Endothelial cell (in vitro differentiated cells): ENCODE measurements at places on chromosomes 6 and 20.

DNA sequence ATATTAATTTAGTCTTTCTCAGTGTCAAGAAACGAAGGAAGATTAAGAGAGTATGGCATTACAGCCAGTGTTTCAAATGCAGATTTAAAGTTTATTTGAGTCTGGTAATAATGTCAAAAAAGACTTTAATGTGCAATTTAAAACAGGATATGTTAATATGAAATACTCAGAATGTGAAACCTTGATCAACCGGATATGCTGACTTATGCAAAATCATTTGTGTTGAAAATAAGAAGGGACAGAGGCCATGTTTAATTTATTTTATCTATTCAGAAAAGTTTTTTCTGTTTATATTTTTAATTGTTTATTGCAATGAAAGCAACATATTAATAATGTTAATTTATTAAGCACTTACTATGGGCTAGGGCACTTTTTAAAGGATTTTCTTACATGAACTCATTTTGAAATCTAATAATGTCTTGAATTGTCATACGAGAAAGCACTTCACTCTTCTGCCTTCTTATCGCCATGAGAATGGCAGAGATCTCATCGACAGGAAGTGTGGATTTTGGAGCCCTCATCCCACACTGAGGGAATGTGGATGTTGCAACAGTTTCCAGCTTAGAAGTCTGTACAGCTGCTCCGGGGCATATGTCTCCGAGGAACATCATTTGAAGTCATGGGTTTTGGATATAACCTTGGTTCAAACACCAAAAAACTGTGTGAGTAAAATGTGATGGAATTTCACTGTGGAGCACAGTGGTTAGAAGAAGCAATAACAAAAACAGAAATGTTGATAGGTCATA, 1410.4 kb downstream of the EPHA7 start:
- no peak for DNase-seq

- no peak for DNase-seq
Observed at GRCh38 chr6:35483062-35483461, 13.8 kb downstream of the TEAD3 start.

DNA sequence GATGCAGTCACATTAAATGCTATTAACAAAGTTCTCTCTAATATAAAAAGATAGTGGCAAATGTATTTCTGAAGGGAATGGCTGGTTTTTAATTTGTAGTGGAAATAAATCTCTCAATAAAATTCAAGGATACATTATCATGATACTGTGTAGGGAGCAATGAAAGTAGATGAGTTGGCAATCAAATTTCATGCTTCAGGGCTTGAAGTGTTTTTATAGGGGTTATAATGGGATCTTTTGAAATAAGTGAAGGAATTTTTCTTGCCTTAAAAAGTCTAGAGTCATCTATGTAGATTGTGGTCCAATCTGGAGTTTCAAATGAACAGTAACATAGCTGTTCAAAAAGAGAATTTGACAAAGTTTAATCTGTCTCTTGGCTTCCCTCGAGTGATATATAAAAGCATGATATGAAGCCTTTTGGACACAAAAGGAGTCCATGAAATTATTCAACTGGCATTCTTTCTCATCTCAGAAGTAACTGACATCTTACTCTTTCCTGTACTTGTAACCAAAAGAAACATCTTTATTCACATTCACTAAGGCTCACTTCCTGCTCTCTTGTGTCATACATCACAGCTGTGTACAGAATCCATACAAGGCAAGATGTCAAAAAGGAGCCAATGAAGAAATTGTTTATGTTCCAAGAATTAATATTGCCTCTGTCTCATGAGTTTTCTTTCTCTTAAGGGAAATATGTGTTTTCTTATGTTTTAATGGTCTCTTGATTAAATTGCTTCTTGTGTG, 591.0 kb upstream of the GJE1 start:
- DNase-seq, result no peak

DNA sequence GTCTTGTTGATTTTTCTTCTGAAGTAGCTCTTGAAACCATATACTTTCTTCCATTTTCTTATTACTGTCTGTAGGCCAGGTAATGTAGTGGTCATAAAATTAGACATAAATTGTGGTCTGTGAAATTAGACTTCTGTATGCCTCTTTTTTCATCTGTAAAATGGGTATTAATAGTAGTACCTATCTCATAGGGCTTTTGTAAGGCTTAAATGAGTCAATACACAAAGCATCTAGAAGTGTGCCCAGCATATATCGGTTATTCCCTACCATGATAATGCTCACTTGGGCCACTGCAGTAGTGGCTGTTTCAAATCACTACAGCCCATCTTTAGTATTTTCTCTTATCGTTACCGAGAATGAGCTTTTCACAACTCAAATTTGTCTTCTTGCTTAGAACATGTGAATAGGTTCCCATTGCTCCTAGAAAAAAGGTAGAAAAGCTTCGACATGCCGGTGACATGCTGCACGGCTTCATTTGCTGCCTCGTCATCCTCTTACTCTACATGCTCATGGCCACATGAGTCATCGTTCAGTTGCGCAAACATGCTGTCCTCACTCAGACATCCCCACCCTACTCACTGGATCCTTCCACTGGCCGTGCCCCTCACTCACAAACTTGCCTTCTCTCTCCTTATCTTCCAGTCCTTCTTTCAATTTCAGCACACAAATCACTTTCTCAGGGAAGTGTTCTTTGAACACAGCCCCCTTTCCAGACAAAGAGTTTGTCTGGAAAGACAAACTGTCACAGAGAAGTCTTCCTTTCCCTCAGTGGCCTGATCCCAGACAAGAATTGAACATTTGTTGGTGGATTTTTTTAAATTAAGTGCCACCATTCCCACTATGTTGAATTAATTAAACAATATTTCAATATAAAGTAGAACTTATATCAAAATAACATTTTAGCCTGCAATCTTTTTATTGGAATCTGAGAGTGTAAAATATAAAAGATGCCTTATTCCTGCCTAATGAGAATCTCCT, 32.2 kb upstream of the ERVFRD-1 start:
- DNase-seq, result no peak

DNA sequence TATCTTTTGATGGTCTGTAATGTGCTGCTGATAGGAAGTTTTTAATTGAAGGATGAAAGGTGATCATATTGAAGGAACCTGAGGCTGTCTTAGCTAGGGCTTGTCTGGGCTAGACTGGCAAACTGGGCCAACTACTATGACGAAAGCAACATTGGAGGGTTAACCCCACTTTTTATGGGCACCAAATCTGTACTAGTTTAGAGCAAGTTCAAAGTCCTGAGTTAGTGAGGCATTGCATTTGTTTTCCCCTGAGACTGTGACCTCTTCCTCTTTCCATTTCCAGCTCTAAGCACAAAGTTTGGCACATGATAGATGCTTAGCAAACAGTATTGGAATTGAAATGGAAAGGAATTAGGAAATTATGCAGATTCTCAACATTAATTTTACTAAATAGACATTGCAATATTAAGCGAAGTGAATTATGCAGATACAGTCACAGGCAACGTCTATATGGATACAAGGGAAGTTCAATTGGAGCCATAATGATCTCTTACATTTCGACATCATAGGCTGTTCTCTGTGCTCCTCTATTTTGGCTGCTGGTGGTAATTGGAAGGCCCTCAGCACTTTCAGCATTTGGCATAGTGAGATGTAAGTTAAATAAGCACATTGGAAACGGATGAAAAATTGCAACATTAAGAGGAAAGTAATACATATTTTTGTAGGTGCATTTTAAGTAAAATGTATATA, 22.2 kb downstream of the CEP57L1 start:
- DNase-seq, result no peak

- no peak for DNase-seq
Observed at GRCh38 chr6:17583811-17584210, 16.3 kb upstream of the FAM8A1 start.

- no peak for DNase-seq
Observed at GRCh38 chr20:19817017-19817416, 59.0 kb downstream of the RIN2 start.

- DNase-seq, result no peak
Observed at GRCh38 chr6:149359440-149359839, 40.6 kb upstream of the SUMO4 start.
